Upper lobe of left lung (tissue), 6 donors: ENCODE measurements at places on chromosomes 6 and 20. TPM values are rescaled to one million over a fixed set of nuclear protein-coding genes. Genes with fewer than 3 reads are reported as not detected.

DNA sequence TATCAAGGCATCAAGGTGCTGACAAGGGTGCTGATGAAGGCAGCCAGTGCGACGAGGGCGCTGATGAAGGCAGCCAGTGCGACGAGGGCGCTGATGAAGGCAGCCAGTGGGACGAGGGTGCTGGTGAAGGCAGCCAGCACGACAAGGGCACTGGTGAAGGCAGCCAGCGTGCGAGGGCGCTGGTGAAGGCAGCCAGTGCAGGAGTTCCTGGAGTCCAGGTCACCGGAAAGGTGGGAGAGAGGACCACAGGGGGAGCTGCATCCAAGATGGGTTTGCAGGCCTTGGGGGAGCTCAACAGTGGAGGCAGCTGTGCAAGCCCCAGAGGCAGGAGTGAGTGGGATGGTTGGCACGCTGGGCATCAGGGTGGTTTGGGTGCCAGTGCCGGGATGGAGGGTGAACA is 176.3 kb downstream of the TBXT start:
- no peak overlapping the region for H3K4me3 ChIP-seq
- H3K27ac ChIP-seq: no peak overlapping the region
- H3K4me1 ChIP-seq: no peaks in the 10 kb centered on the region
- H3K36me3 ChIP-seq: no peaks in the 10 kb centered on the region

DNA sequence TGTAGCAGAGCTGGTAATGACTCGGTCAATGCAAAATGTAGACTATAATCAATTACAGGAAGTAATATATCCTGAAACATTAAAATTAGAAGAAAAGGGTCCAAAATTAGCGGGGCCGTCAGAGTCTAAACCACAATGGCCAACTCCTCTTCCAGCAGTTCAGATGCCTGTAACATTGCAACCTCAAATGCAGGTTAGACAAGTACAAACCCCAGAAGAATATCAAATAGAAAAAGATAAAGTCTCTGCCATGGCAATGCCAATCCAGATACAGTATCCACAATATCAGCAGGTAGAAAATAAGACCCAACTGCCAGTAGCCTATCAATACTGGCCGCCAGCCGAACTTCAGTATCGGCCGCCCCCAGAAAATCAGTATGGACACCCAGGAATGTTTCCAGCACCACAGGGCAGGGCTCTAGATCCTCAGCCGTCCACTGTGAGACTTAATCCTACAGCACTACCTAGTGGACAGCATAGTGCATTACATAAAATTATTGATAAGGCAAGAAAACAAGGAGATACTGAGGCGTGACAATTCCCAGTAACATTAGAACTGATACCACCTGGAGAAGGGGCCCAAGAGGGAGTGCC is 158.4 kb downstream of the GPX5 start:
- H3K27ac ChIP-seq: no peak overlapping the region
- no peaks in the 10 kb centered on the region for H3K27me3 ChIP-seq
- no peak for DNase-seq
- no peak overlapping the region for H3K4me3 ChIP-seq

DNA sequence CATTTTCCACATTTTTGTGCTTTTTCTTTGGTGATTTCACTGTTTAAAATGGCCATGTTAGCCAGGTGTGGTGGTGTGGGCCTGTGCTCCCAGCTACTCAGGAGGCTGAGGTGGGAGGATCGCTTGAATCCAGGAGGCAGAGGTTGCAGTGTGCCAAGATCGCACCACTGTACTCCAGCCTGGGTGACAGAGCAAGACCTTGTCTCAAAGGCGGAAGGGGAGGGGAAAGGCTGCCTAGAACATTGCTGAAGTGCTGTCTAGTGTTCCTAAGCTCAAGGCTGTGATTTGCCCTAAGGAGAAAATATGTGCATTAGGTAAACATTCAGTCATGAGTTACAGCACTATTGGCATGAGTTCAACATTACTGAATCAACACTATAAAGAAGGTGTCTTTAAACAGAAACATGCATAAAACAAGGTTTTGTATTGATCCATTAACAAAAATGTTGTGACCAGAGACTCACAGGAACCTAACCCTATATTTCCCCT is 14.0 kb downstream of the ZC2HC1B start:
- no peaks in the 10 kb centered on the region for H3K4me1 ChIP-seq
- H3K27me3 ChIP-seq: no peaks in the 10 kb centered on the region
- H3K36me3 ChIP-seq: no peaks in the 10 kb centered on the region
- no peak overlapping the region for H3K27ac ChIP-seq
- no peak overlapping the region for H3K4me3 ChIP-seq

DNA sequence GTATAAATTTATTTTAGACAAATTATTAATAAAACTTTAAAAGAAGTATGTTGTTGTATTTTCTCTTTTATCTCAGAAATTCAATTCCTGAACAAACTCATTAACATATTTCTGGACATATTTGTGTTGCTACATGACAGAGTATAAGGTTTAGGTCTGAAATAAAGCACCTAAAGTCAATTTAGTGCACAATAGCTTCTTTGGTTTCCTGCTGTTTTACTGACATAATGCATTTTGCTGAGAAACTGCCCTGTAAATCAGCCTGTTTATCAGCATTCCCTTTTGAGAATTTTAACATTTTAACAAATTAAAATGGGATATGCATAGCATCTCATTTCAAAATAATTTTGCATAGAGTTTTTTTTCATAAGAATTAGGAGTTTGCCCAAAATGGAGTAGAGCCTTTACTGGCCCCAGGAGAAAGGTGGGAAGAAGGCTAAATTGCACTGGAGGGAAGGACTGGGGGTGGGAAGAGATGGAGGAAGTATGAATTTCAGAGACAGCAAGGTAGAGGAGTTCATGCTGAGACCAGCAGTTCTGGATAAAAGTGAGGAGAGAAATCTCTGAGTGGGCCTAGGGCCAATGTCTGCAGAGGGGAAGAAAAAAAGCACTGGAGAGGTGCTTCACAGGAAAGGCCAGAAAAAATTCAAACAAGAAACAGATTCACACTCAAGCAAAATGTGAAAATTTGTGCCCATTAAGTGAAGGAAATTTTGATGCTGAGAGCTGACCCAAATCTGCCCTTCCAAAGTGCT is 324.2 kb upstream of the HSF2 start:
- no peak overlapping the region for H3K4me3 ChIP-seq
- no peak for DNase-seq
- no peak overlapping the region for H3K27ac ChIP-seq
- no peaks in the 10 kb centered on the region for H3K36me3 ChIP-seq

DNA sequence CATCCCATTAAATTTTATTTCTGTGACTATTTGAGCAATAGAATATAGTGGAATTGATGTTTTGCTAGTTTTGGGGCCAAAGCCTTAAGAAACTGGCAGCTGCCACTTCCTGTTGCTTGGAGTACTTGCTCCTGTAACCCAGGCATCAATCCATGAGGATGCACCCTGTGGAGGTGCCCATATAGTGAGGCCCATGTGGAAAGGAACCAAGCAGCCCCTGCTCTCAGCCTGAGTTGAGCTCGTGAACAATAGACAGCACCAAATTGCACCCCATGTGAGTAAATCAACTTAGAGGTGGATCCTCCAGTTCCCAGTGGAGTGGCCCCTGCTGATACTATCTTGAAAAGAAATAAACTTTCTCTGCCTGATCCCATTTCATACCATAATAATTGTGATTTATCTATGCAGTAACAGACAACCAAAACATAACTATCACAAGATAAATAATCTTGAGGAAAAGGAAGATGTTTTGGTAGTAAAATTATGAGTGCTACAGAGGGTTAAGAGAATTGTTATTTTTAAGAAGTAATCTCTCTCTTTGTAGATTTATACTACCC is 481.9 kb downstream of the TBC1D32 start:
- no peaks in the 10 kb centered on the region for H3K27me3 ChIP-seq
- DNase-seq: no peak
- H3K4me3 ChIP-seq: no peak overlapping the region
- H3K36me3 ChIP-seq: no peaks in the 10 kb centered on the region

DNA sequence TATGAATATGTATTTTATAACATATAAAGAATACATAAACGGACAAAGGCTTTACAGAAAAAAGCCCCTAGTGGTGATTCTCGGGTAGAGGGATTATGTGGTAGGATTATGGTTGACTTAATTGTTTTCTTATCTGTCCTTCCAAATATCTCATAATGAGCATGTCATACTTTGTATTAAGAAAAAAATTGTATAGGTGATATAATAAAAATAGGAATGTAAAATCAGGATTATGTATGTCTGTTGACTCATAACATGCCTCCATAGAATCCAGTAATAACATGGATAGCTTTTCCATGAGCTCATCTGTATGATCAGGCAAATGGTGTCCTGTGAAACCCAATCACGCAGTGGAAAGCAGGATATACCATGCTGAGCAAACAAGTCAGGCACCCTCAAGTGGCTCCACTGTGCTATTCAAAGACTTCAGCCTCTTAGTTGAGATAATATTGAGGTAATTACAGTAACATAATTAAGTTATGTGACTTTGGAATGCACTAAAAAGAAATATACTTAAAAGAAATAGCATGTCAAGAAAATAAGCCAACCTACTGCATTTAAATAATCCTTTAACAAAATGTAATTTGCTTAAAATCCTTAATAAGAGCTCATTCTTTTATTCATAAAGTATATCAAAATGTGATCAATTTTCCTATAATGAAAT is 39.6 kb upstream of the PRELID3B start:
- no peak overlapping the region for H3K4me3 ChIP-seq
- H3K27me3 ChIP-seq: no peaks in the 10 kb centered on the region
- H3K27ac ChIP-seq: no peak overlapping the region
- H3K36me3 ChIP-seq: no peaks in the 10 kb centered on the region

- H3K4me3 ChIP-seq: no peak overlapping the region
- peak overlapping the region; percentile 37 for H3K27ac ChIP-seq
- H3K27me3 ChIP-seq: no peaks in the 10 kb centered on the region
Measured at GRCh38 chr6:63352544-63353285, 32.9 kb upstream of the LGSN start.

PI3 gene
- 4.7 TPM for total RNA-seq

KCNG1 gene
- total RNA-seq: not detected
